ENCODE measurements at places on chromosomes 11 and 22. TPM values are rescaled to one million over a fixed set of nuclear protein-coding genes. Genes with fewer than 3 reads are reported as not detected.

DERL3 gene
- 8.7 TPM for total RNA-seq

OR4D5 gene
- not detected for total RNA-seq

DNA sequence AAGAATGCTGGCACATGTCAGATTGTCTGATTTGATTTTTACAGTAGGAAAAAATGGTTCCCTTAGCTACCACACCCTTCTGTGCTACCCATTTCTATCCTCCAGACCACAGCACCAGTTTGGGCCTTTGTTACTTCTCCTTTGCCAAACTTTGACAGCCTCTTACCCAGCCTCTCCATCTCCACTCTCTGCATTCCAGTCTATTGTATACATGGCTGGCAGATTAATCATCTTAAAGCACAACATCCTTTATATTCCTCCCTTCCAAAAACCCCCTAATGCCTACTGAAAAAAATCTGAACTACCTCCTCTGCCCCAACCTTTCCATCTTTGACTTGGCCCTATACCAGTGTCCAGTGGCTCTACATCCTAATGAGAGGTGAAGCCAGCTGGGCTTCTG is 10.8 kb upstream of the PANX1 start:
- no peak for DNase-seq

GRCh38 chr11:32829680-32830412 is at the start of gene PRRG4:
PRRG4 (plus strand) TSS chr11:32829927; CDS start chr11:32830530, 603 bp downstream.
- peak; percentile 80 for DNase-seq

GRCh38 chr11:19903620-19904069 is 191.0 kb downstream of the NAV2 start:
- peak; percentile 90 for DNase-seq

- DNase-seq = no peak
Observed at GRCh38 chr11:9169595-9170295, 78.3 kb upstream of the SCUBE2 start.

DNA sequence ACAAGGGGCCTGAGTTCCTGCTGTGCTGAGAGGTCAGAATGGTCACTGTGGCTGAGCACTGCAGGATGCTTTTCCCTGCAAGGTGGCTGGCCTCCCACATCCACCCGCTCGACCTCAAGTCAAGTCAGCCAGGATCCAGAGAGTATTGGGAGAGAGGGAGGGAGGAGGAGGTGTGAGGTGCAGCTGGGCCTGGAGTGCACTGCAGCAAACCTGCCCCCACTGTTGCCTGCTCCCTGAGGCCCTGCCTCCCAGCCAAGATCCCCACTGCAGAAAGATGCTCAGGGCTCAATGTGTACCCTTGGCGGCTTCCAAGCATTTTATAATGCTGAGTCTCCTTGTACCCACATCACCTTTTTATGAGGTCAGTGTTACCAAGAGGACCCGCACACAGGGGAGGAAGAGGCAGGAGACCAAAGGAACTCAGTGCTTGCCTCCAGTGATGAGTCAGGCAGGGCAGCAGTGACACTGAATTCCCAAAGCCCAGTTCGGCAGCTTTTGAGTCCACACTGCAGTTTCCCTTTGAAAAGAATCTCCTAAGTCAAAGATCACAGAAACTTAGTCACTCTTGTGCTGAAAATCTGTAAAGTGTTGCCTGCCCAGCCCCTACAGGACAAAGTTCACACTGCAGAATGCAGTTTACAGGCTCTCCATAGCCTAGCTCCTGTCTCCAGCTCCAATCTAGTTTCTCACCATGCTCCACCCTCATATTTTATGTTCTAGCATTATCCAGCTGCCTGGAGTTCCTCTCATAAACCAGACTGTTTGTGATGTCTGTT is 3.1 kb downstream of the ENDOD1 start:
- no peak for DNase-seq

GRCh38 chr11:46417711-46418110 is 26.1 kb upstream of the CHRM4 start:
- no peak for DNase-seq

- DNase-seq = no peak
Observed at GRCh38 chr11:118620529-118621070, 13.2 kb downstream of the PHLDB1 start.
